ENCODE measurements at places on chromosomes 12 and 14.

- DNase-seq, result no peak
Observed at GRCh38 chr12:39300799-39301198, 142.1 kb downstream of the KIF21A start.

- no peak for DNase-seq
Observed at GRCh38 chr12:46985816-46986215, 93.6 kb upstream of the PCED1B start.

DNA sequence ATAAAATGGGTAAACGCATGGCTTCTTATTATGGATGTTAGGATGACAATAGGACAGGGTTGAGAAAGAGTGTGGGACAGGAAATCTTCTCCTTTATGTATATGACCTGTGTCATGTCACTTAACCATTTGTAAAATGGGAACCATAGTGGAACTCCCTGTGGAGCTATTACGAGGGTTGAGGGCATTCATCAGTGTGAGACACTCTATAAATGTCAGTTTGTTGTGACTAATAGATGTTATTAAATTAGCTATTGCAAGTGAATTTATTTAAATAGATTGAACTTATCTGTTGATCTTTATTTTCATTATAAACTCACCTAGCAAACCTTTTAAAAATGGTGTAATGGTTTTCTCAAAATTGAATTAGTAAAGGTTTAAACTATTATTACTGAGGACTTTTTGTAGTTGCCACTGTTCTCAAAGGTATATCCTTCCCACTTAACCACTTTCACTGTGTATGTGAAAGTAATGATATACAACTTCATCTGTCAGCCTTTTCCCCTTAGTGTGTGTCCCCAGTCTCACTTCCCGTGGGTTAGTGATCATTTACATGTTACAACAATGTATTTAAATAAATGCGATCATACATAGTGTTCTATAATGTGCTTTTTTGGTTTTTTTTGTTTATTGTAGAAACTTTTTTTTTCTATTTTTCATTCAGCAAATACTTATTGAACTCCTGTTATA, 17.1 kb downstream of the HELB start:
- no peak for DNase-seq

DNA sequence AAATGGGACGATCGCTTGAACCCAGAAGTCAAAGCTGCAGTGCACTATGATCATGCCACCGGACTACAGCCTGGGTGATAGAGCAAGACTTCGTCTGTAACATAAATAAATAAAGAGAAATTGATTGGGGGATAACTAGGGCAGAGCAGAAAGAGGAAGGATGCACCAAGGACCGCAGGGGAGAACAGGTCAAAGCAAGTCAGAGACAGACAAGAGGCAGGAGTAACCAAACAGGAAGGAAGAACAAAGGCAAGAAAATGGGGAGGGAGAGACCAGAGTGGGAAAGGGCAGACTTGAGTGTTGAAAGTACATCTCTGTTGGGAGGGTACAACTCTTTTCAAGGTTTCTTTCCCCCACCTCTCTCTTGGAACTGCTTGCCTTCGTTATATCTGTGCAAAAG, 50.8 kb upstream of the ELK3 start:
- DNase-seq, result no peak

GRCh38 chr14:100828031-100828769, 2.3 kb downstream of the MEG3 start:
- no peak for DNase-seq

DNA sequence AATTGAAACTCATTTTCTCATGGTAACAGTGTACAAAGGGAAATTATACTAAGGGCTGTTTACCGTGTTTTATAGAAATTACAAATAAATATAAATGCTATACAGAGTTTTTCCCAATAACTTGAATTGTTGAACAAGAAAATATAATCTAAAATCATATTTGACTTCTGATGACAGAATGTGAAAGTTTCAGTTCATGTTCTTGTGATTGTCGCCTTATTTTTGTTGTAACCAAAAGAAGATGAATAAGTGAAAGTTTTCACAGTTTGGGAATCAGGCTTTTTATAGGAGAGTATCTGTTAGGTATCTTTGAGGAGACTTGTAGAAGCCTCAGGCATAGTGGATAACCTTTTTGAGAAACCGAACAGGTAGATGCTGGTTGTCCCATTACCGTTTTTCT, 28.1 kb downstream of the ANO6 start:
- no peak for DNase-seq

GRCh38 chr14:101884089-101884933, 80.1 kb upstream of the DYNC1H1 start:
- no peak for DNase-seq

DNA sequence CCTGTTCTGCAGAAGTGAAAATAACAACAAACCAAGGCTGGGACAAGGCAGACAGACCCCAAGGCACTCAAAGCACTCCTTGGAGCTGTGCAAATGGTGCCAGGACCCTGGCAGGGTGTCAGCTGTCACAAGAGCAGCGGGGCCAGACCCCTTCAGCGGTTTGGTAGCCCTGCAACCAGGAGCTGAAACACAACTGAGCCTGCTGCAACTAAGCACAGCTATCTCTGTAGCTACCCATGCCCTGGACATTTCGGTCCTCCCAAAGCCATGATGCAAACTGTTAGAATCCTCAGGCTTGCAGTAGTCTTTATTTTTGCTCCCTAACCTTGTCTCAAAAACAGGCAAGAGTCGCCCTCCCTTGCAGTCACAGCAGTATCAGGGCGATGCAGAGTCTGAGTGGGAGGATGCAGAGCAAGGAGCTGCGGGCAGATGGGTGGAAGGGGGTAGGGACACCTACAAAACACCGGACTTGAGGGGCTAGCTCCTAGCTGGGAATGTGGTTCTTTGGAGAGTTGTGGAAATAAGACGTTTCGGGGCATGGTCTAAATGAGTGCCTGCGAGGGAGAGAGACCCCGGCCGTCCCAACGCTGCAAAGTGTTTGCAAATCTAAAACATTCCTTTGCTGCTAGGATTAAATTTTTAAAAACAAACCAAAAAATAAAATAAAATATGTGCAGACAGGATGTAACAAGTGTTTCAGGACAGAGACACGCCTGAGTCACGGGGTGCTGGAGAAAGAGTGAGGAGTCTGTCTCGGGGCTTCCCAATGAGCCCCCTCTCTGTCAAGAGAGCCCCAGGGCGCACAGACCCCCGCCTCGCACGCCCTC, 1.0 kb downstream of the NUAK1 start:
- no peak for DNase-seq

DNA sequence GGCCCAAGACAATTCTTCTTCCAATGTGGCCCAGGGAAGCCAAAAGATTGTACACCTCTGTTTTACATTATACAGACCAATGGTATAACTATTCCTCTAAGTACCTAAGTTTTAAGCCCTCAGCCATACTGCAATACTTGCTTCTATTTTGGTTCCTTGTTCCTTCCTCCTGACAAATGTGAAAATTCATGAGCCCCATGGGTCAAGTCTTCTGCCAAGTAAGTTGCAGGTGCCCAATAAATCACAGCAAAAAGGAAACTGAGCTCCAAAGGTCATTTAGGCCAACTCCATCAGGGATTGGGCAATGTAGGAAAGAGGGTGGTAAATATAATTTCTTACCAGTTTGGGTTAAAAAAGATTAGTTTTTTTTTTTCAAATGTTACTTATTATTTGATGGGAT, 57.7 kb upstream of the NPFF start:
- no peak for DNase-seq

- no peak for DNase-seq
Observed at GRCh38 chr12:1851151-1851701, 30.9 kb downstream of the LRTM2 start.

GRCh38 chr12:43290836-43291235, 261.2 kb downstream of the ADAMTS20 start:
- no peak for DNase-seq

GRCh38 chr14:84760489-84761126, 769.3 kb upstream of the FLRT2 start:
- DNase-seq, result no peak

GRCh38 chr12:84767079-84767478, 145.5 kb downstream of the SLC6A15 start:
- DNase-seq, result no peak

DNA sequence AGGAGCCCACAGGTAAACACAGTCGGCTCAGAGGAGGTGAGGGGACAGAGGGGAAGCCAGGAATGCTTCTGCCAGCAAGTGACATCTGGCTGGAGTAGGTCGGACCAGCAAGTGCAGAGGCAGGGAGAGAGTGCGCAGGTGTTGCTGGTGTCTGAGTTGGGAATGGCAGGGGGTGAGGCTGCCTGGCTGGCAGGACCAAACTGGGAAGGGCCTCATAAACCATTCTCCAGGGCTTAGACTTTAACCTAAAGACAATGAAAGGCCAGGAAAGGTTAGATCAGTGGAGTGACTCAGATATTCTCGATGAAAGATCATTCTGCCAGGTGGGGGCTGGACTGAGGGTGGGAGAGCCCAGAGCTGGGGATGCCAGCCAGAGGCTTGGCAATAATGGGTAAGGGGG, 66.4 kb downstream of the ITPK1 start:
- DNase-seq, result no peak

DNA sequence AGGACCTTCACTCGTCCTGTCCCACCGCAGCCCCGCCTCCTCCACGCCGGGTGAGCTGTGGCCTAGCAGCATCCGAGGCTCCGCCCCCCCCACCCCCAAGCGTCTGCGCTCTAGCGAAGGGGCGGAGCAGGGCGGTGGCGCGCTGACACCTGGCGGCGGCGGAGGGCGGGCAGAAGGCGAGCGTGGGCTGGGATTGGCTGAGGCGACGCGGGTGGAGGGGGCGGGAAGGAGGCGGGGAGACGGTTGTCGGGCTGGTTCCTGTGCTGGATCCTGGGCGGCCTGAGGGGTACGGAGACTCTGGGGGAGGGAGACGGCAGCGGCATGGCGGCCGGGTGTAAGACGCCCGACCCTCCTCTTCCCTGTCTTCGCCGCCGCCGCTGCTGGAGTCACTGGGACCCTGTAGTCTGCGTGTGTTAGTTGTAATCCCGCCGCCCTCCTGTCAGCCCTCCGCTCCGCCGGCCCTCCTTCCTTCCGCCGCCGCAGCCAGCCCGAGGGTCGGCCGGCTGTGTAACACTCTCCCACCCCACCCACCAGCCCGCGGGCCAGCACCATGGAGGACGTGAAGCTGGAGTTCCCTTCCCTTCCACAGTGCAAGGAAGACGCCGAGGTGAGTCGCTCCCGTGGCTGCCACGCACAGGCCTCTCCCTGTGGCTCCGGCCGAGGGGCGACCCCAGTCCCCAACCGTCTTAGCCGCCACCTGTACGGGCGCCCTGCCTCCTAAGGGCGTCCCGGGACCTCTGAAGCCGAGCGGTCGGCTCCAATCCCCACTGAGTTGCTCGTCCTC, at the start of gene STYX:
STYX (plus strand) TSS at position 242 of the 784 bp plus-strand sequence; CDS start at position 551, 309 bp downstream.
- DNase-seq, result peak; percentile 99

DNA sequence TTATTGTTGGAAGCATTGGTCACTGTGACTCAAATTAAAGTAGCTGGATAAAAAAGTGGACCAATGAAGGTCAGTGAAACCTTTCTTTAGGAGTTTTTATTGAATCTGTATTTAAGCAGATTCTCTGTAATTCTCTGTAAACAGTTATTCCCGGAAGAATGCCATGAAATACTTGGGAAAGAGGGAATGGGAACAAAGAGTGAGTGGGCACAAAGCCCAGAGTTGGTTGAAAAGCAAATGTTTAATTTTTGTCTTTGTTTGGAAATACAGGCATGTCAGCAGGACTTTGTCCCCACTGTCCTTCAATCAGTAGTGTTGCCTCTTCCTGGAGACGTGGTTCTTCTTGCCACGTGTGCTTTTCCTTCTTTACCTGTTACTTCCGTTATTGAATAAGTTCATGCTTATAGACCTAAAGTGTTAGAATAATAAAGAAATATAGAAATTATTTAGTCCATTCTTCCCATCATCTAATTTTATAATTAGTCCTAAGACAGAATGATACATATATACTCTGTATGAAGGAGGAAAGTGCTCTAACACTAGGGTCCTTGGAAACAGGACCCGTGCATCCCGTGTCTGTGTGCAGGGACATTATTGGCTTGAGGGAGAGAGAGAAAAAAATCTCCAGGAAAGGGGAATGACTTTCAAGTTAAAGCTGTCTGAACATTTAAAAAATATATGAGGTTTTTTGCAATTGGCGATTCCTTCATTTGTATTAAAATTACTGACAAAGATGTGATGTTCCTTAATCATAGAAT, 2.0 kb upstream of the ANG start:
- no peak for DNase-seq

DNA sequence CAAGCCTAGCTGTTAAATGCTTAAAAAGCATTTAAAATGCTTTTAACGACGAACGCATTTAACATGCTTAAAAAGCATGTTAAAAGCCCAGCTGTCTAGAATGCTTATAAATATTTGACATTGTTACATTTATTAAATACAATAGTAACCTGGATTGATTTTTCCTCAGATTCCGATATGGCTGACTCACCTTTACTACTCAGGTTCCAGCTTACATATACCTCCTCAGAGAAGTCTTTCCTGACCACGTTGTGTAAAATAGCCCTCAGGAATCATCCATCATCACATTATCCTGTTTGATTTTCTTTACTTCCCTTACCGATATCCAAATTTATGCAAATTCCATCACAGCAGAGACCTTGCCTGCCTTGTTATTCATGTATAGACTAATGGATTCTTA, 51.4 kb downstream of the SLC41A2 start:
- no peak for DNase-seq

DNA sequence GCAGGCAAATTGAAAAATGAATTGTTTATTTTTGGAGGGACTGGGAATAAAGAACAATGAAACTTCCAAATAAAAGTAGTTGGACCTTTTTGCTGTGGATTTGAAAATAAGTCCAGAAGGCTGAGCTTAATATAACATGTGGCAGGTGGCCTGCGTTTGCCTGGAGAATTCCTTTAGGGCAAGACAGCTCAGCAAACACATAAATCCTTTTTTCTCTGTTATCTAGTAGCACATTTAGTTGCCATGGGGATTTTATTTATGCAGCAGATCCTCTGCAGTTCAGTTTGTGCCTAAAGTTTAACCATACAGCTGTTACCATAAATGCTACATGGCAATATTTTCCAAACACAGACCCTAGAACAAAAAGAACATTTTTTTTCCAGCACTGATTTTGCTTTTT, 180.0 kb downstream of the NPAS3 start:
- DNase-seq, result no peak

DNA sequence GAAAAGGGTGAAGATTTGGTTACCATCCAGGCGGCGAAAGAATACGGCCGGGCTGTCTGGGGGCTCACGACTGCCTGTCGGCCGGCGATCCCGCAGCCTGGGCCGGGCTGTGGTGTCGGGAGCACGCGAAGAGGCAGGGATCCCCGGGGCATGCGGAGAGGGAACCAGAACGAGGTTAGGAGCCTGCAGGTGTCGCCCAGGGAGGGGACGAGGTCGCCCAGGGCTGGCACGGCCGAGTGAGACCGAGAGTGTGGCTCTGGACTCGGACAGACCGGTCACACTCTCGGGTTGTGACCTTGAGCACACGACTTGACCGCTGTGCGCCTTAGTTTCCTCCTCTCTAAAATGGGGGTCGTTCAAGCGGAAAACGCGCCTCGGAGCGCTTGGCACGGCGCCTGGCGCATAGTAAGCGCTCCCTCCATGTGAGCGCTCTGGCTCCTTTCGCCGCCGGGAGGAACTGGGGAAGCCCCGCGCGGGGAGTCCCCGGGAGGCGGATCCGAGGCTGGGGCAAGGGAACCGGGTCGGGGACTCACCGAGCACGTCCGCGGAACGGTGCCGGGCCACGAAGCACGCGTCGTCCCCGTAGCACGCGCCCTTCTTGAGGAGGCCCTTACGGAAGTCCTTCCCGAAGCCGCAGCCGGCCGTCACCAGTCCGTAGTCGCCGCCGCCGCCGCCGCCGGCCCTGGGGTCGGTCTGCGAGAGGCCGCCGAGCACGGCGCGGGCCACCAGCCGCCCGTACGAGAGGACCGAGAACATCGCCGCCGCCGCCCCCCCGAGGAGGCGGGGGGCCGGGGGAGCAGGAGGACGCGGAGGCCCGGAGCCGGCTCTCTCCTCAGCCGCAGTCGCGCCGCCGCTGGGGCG, 612 bp downstream of the PPTC7 start:
- peak; percentile 80 for DNase-seq

Measured in stimulated activated CD8-positive, alpha-beta memory T cell treated with anti-CD3 and anti-CD28 coated beads, Interleukin-4, amount 100 ng/mL, for 48 hours (primary cell).